ENCODE measurements at places on chromosomes 5 and 9.

DNA sequence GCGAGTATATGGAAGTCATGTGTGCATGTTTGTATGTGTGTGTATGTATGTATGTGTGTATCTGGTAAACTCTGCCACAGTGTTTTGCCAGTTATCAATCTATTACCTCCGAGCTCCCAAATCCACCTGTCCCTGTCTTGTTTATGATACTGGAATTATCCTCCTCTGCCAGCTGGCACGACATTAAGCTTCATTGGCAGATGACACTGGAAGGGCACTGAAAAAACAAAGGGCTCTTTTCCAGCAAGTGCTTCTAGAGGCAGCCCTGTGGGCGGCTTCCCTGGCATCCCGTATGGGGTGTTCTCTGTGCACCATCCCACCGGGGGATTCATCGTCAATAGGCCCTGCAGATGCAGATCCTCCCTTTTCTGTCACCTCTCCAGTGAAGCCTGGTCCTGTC is 221.5 kb downstream of the MSX2 start:
- DNase-seq = no peak

GRCh38 chr9:134899818-134900217 is 17.9 kb downstream of the FCN1 start:
- DNase-seq = no peak

- no peak for DNase-seq
Observed at GRCh38 chr9:136944212-136944518, 373 bp downstream of the FBXW5 start.

DNA sequence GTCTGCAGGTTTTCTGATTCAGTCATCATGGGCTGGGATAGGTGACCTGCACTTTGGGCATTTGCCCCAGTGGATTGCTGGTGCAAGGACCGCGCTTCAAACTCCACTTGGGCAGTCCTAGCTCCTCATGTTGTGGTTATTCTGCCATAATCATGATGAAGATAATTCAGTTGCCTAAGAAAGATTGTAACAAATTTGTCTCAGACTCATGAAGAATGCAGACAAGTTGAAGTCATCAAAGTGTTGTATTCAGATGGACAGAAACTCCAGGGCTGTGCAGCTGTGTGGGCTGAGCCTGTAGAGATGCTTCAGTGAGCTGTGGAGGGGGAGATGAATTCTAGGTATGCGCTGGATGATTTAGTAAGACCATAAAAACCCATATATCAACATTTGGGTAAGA is 38.5 kb downstream of the TARS1 start:
- no peak for DNase-seq

DNA sequence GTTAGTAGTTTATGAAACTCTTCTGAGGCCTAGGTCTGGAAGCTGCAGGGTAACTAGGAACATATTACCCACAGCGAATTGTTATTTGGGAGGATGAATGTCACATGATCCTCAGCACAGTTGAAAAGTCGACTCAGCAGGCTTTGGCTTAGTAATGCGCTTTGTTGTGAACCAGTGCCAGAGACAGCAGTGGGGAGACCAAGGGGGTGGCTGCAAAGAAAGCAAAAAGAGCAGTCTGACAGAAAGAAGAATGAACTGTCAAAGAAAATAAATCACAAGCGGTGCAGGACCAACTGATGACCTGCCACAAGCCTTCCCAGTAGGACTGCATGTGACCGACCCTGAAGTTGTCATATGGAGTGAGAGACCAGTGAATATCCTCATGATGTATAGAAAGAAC is 170.0 kb downstream of the CCDC171 start:
- no peak for DNase-seq

DNA sequence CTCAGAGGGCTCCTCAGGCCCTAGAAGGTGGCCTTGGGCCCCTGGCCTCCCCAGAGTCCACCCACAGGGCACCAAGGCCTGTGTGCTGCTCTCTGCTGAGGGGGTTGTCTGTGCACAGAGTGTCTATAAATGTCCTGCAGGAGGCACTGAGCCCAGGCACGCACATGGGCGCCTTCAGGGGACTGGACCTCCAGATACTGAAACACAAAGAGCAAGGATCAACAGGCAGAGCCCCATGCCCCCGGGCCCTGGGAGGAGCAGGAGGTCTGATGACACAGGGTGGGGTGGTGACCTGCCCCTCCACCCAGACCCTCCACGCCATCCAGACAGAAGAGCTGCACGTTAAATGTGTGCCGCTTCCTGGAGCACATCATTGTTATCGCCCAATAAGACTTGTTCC is 64.6 kb upstream of the SIMC1 start:
- no peak for DNase-seq

DNA sequence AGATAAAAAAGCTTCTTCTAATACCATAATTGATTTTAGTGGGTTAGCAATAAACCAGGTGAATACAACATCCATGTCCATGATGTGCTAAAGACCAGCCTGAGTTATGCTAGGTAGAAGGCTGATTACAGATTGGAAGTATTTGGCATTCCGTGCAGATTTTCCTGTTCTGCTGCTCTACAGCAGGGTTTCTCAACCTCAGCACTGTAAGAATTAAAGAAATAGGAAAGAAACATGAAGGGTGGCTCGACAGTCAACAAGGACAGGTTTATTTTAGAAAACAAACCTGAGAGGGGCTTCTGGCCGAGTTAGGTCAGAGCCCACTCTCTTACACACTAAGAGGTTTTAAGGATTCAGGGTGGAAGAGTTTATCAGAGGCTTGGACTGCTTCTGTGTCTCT is 42.3 kb downstream of the ZFAND5 start:
- no peak for DNase-seq

DNA sequence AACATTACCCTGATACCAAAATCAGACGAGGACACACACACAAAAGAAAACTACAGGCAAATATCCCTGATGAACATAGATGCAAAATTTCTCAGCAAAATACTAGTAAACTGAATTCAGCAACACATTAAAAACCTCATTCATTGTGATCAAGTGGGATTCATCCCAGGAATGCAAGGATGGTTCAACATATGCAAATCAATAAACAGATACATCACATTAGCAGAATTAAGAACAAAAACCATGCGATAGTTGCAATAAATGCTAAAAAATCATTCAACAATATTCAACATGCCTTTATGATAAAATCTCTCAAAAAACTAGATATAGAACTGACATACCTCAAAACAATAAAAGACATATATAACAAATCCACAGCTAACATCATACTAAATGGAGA is 36.9 kb upstream of the TNPO1 start:
- DNase-seq = no peak

DNA sequence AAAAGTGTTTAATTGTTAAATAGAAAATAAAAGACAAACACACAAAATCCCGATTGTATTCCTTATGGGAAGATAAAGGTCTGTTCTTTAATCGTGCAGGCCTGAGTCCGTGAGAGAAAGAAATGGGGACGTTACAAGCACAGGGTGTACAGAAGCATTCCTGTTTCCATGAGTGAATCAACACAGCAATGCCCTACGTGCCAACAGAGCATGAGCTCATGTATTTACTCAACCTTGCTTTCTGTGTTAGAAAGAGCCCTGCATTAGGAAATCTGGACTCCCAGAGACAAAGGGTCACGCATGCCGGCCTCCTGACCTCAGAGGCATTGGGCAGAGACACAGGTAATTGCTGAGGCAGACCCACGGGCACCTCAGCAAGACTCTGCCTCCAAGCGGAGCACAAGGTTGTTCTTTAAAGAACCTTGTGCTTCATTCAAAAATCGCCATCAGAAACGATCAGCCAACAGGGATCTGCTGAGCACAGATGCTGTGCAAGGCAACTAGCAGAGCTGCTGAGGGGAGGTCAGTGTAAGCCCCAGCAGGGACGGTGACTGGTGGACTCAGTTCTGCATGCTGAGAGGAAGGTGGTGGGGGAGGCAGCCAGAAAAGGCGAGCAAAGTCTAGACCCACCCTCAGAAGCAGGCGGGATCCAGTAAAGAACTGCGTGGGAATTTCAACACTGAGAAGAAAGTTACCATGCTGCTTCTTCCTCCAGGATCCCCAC is 101.0 kb downstream of the TLE1 start:
- DNase-seq = no peak

DNA sequence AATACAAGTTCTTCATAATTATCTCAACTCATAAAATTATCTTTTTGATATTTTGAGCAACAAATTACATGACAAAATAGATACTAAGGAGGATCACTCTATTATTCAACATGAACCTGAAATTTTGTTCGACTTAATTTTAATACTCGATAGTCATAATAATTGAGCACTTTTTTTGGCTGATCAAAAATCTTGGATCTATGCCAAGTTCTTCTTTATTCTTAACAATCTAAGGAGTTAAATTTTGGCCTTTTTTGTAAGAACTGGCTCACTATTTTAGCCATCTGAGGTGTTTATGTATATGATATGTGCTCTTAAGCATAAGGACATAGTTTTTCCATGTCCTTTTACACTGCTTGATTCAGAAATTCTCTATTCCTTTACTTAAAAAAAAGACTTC is 996.1 kb upstream of the COX7C start:
- no peak for DNase-seq

DNA sequence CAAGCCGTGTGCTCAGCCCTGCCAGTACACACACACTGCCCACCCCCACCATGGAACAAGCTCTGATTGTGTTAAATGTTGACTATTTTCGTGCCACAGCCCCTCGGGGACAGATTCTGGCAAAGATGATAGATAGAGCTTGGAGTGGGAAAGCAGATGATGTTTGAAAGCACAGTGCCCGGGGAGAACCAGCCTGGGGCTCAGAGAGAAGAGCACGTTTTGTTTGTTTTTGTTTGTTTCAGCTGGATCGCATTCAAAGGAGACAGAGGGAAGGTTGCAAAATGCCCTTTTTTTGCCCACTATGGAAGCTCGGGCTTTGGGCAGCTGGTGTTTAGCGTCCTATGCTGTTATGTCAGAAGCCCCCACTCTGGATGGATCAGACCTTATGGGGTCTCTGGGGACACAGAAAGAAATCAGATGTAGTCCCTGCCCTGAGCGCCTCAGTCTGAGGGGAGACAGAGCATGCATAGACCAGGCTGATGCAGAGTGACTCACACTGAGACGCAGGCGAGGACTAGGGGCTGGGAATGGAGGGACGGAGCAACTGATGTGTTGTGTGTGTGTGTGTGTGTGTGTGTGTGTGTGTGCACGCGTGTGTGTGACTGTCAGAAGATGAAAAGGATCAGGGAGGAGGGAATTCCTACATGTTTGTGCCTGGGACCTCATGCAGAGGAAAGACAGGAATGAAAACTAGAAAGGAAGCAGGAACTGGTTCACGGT is 229.7 kb downstream of the MELK start:
- DNase-seq = no peak

GRCh38 chr5:54515634-54516033 is 1.9 kb upstream of the SNX18 start:
- no peak for DNase-seq

- no peak for DNase-seq
Observed at GRCh38 chr9:3868012-3868411, 342.2 kb upstream of the RFX3 start.

Data from CD4-positive, alpha-beta T cell treated with Interferon alpha-2 for 1 hour (primary cell).